CD14-positive monocyte (primary cell): ENCODE measurements at places on chromosomes 1 and 21. TPM values are rescaled to one million over a fixed set of nuclear protein-coding genes. Genes with fewer than 3 reads are reported as not detected.

GRCh38 chr1:44327679-44328491 is 27.2 kb downstream of the ERI3 start:
- peaks cover 54% of the 10 kb centered on the region for H3K36me3 ChIP-seq
- H3K4me1 ChIP-seq, result no peaks in the 10 kb centered on the region
- no peak for DNase-seq
- no peak overlapping the region for H3K27ac ChIP-seq
- H3K27me3 ChIP-seq, result no peaks in the 10 kb centered on the region

Gene COA6
- 55.5 TPM for polyA plus RNA-seq

DNA sequence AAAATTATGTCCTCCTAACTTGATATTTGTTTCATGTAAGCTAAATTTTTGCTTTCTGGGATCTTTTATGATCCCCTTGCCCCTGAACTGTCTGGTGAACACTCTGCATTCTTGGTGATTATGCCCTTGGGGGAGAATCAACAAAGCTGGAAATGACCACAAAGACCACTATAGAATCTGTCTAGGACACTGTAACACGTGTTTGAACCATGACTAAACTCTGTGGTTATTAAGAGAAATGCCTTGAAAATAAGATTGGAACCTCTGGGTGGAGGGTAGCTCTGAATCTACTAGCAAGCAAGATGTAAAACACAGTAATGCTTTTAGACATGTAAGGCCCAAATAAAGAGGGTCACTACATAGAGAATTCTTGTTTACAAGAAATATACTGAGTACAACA is 237.5 kb downstream of the HMCN1 start:
- H3K27ac ChIP-seq, result no peak overlapping the region
- H3K36me3 ChIP-seq, result no peaks in the 10 kb centered on the region
- H3K27me3 ChIP-seq, result no peaks in the 10 kb centered on the region
- H3K4me1 ChIP-seq, result no peaks in the 10 kb centered on the region
- no peak overlapping the region for H3K4me3 ChIP-seq
- no peak for DNase-seq

Gene TTC24
- polyA plus RNA-seq, result not detected

GRCh38 chr1:16367968-16368890 is 1.2 kb downstream of the SZRD1 start:
- peak overlapping the region; percentile 99 for H3K27ac ChIP-seq
- H3K4me3 ChIP-seq, result peak overlapping the region; percentile 78
- no peak for DNase-seq
- H3K27me3 ChIP-seq, result no peaks in the 10 kb centered on the region

GRCh38 chr1:94154989-94155388 is 34.0 kb upstream of the ABCA4 start:
- H3K4me3 ChIP-seq, result no peak overlapping the region
- H3K36me3 ChIP-seq, result no peaks in the 10 kb centered on the region
- H3K4me1 ChIP-seq, result no peaks in the 10 kb centered on the region
- H3K27me3 ChIP-seq, result no peaks in the 10 kb centered on the region

Gene RUSC1
- polyA plus RNA-seq, result 12.7 TPM

DNA sequence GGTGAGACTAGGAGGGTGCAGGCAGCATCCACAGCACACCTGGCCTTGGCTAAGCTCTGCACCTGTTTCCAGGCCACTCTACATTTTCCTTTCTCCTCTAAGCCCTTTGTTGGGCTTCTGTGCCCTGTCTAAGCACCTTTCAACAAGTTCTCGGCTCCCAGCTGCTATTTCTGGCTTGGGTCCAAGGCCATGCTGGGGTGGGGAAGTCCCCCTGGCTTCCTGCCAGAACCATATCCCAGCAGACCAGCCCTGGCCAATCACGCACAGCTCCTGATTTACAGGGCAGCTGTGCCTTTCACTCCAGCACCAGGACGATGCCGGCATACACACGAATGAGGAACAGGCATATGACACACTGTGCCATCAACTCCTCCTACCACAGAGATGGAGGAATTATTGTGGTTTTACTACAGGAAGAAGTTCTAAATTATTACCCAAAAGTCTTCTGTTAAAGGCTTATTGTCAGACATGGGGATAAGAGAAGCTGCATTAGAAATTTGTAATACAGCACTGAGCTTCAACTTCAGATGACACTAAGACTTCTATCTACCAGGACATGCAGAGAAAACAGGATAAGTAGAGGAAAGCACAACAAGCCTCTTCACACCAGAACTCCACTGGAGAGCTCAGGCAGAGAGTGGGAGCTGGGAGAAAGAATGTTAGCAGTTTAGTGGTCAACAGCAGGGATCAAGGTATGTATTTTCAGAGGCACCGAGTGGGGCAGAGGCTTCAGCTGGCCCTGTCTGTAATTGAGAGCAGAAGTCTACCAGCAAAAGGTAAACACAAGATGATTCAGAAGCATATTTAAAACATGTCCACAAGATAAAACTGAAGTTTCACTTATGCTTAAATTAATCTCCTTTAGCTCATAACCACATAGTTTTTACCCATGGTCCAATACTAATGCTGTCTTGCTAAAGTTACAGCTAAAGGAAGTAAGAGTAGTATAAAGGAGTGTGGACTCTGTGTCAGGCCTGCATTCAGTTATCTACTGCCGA is 37.4 kb downstream of the TRIT1 start:
- peaks cover 60% of the 10 kb centered on the region for H3K4me1 ChIP-seq
- H3K27ac ChIP-seq, result peak overlapping the region; percentile 75
- H3K36me3 ChIP-seq, result peaks cover 55% of the 10 kb centered on the region
- H3K4me3 ChIP-seq, result no peak overlapping the region

DNA sequence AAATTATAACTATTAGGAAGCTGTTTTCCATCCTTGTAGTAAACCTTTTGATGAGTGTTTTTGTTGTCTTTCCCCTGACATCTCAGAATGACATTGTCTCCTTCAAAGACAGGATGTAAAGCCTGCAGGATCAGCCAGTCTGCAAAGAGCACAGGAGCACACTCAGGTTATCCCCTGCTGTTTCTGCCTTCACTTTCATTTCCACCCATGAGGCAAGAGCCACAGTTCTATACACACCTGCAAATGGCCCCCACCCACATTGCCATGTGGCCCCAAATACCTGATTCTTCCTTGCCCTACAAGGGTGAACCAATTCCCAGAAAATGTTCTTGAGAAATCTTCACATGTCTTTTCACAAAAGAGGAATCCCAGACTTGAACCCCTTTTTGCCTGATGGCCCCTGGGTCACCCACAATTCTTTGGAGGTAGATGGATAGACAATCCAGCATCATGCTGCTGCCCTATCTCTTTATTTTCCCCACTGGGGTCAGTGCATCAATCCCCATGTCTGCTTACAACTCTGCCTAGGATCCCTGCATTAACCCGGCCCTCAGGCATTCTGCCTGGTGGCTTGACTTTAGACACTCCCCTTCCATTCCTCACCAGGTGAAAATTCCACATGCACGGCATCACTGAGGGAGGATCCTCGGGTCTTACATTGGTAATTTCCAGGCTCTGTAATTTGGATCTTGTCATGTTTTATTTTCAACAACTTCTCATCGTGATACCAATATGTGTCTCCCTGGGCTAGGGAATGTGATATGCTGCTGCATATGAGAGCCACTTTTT is 2.6 kb downstream of the FCRL3 start:
- DNase-seq, result no peak
- no peak overlapping the region for H3K4me3 ChIP-seq
- H3K36me3 ChIP-seq, result no peaks in the 10 kb centered on the region

- peaks cover 2% of the 10 kb centered on the region for H3K27me3 ChIP-seq
- H3K36me3 ChIP-seq, result no peaks in the 10 kb centered on the region
- DNase-seq, result peak; percentile 86
- no peak overlapping the region for H3K4me3 ChIP-seq
- peak overlapping the region; percentile 97 for H3K27ac ChIP-seq
Measured at GRCh38 chr1:21324368-21325141, 34.3 kb upstream of the ECE1 start.

DNA sequence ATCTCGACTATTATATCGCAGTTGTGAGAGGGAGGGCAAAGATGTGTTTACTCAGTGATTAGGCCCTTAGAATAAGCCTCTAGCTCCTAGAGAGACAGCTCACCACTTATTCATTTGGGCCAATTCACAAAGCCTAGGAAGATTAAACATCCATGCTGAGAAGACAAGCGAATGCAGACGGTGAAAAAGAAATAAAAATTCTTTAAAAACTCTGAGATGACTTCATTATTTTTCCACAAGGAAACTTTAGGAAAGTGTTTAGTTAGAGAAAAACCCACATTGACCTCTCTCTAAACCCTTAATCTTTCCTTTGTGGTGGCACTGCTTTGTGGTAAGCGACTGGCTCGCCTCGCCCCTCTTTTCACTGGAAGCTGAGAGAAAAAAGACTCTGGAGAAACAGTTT is 146.8 kb upstream of the DMRTA2 start:
- peaks cover 21% of the 10 kb centered on the region for H3K36me3 ChIP-seq
- no peaks in the 10 kb centered on the region for H3K4me1 ChIP-seq
- no peak for DNase-seq

- no peak overlapping the region for H3K4me3 ChIP-seq
- H3K27ac ChIP-seq, result no peak overlapping the region
- H3K36me3 ChIP-seq, result peaks cover 77% of the 10 kb centered on the region
- peaks cover 29% of the 10 kb centered on the region for H3K4me1 ChIP-seq
- no peak for DNase-seq
Measured at GRCh38 chr1:6062670-6063069, 17.0 kb downstream of the KCNAB2 start.
